Endothelial cell of umbilical vein (primary cell): ENCODE measurements at places on chromosomes 2 and 18.

GRCh38 chr2:217897091-217897715 lies 105.6 kb downstream of the TNS1 start:
- peaks cover 14% of the 10 kb centered on the region for H3K4me1 ChIP-seq
- no peak overlapping the region for H3K4me3 ChIP-seq
- no peak overlapping the region for H3K27ac ChIP-seq

DNA sequence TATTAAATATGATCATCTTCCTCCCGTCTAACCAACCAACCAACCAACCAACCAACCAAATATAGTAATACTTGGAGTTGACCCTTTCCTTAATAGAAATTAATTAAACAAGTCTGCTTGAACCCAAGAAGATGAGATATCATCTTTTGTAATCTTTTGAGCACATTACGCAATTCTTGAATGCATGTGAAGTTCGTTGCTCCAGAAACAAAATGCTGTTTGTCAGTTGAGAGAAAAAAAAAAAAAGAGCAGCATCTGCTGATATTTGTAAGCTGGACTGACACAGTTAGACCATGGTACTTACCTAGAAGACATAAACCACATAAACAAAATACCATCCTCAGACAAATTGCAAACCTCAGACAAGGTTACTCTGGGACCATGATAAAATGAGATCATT lies 9.2 kb upstream of the SERPINB2 start:
- H3K27ac ChIP-seq, result no peak overlapping the region
- H3K4me3 ChIP-seq, result no peak overlapping the region
- DNase-seq, result no peak
- no peaks in the 10 kb centered on the region for H3K27me3 ChIP-seq
- peaks cover 38% of the 10 kb centered on the region for H3K4me1 ChIP-seq
- no peaks in the 10 kb centered on the region for H3K36me3 ChIP-seq

GRCh38 chr2:27431395-27431794 lies 3.0 kb downstream of the NRBP1 start:
- H3K36me3 ChIP-seq, result peaks cover 28% of the 10 kb centered on the region
- no peak overlapping the region for H3K4me3 ChIP-seq
- DNase-seq, result peak; percentile 64
- peaks cover 26% of the 10 kb centered on the region for H3K4me1 ChIP-seq
- no peaks in the 10 kb centered on the region for H3K27me3 ChIP-seq
- peak overlapping the region; percentile 33 for H3K27ac ChIP-seq

GRCh38 chr2:167826906-167827305 lies 420.5 kb downstream of the STK39 start:
- no peak for DNase-seq
- no peaks in the 10 kb centered on the region for H3K27me3 ChIP-seq
- no peaks in the 10 kb centered on the region for H3K4me1 ChIP-seq

- no peaks in the 10 kb centered on the region for H3K36me3 ChIP-seq
- H3K4me3 ChIP-seq, result no peak overlapping the region
- no peak overlapping the region for H3K27ac ChIP-seq
- H3K27me3 ChIP-seq, result no peaks in the 10 kb centered on the region
Observed at GRCh38 chr2:176202491-176202890, 14.0 kb downstream of the HOXD1 start.

DNA sequence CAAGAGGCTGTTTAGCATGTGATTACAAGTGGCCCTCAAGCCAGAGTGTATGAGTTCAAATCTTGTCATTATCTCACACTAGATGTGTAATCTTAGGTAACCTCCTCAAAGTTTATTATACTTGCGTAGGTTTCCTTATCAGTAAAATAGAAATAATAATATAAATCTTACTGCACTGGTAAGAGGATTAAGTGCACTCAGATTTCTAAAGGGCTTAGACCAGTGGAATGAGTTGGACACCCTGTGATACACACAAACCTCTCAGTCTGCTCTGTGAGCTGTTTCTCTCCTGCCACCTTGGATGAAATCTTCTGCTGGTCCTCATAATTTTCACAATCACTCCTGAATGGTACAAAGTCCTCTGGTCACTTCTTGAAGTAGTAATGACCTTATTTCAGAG lies 145.4 kb upstream of the ZNF516 start:
- DNase-seq, result no peak
- H3K4me1 ChIP-seq, result no peaks in the 10 kb centered on the region
- no peaks in the 10 kb centered on the region for H3K27me3 ChIP-seq
- H3K36me3 ChIP-seq, result no peaks in the 10 kb centered on the region
- H3K27ac ChIP-seq, result no peak overlapping the region

DNA sequence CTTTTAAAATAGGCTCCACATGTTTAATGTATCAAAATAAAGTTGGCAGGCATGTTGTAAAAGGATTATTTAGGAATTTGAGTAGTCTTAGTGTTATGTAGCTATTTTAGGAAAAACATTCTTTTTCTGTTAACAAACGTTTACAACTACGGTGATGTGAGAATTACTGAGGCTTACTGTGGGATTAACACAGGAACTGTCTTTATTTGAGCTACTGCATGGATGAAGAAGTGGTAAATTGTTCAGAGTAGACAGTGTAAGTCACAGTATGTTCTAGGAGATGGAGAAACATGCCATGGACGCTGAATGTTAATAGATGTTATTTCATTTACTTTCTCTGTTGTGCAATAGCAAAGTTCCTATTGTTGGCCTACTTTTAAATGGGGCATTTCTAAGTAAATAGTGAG lies 1.6 kb downstream of the PPM1B start:
- peaks cover 5% of the 10 kb centered on the region for H3K27me3 ChIP-seq
- H3K27ac ChIP-seq, result peak overlapping the region; percentile 26
- H3K4me3 ChIP-seq, result peak overlapping the region; percentile 86
- H3K4me1 ChIP-seq, result peaks cover 15% of the 10 kb centered on the region
- H3K36me3 ChIP-seq, result no peaks in the 10 kb centered on the region

GRCh38 chr2:206937555-206937954 lies 1.8 kb upstream of the CPO start:
- H3K4me3 ChIP-seq, result no peak overlapping the region
- no peaks in the 10 kb centered on the region for H3K4me1 ChIP-seq
- H3K27me3 ChIP-seq, result no peaks in the 10 kb centered on the region
- no peaks in the 10 kb centered on the region for H3K36me3 ChIP-seq
- no peak for DNase-seq
- no peak overlapping the region for H3K27ac ChIP-seq

DNA sequence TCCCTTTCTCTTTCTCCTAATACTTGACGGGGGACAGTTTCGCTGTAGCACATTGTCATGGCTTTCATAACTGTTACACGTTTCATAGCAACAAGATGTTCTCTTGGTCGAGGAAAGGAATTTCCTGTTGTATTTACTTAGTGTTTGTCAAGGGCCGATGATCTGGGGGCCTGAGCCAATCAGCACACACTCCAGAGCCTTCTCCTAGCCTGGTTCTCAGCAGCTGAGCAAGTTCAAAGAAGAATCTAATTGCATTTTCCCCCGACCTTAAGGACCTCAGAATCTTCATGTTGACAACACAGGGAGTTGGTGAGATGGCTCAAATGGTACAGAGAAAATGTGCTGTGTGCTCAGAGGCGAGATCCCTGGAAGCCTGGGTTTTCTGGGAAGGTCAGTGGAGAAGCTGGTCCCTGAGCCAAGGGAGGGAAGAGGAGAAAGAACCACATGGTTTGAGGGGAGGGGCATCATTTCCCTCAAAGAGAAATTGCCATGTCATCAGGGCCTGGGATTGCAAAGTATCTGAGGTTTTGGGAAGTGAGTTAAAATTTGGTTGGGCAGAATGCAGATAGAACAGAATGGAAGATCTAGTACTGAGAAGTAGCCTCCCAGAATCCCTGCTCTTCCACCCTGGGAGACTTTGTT lies 76.9 kb upstream of the AGAP1 start:
- H3K27me3 ChIP-seq, result no peaks in the 10 kb centered on the region
- H3K4me1 ChIP-seq, result no peaks in the 10 kb centered on the region
- DNase-seq, result no peak
- no peaks in the 10 kb centered on the region for H3K36me3 ChIP-seq

DNA sequence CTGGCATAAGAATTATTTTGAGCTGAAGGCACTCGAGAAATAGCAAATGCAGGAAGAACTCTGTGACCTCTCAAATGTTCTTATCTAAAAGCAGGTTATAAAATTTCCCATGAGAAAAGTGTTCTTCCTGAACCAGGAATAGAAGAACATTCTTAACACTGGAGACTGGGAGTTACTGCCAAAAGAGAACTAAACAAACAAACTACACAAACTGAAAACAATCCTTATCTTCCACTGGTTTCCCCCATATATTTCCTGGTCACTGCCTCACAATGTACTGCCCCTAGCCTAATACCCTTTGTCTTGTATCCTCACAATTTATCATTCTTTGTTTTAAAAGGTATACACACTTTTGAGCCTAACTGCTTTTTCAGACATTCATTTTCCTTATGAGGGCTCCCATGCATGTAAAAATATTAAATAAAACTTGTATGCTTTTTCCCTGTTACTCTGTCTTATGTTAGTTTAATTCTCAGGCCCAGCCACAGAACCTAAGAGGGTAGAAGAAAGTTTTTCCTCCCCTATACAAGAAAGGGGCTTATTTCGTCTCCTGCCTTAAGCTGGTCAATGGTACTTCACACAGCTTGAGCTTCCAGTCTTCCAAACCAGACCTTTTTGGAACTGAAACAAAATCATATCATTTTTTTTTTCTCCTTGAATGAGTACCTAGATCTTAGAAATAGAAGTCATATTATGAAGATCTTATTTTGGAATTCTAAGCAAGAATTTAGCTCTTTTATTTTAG lies 110.6 kb downstream of the MSTN start:
- H3K4me3 ChIP-seq, result no peak overlapping the region
- peak overlapping the region; percentile 76 for H3K27ac ChIP-seq
- DNase-seq, result peak; percentile 91

- H3K4me1 ChIP-seq, result no peaks in the 10 kb centered on the region
- no peak overlapping the region for H3K27ac ChIP-seq
- H3K27me3 ChIP-seq, result no peaks in the 10 kb centered on the region
- H3K36me3 ChIP-seq, result peaks cover 9% of the 10 kb centered on the region
- no peak for DNase-seq
Observed at GRCh38 chr2:231276987-231277386, 78.6 kb downstream of the ARMC9 start.

DNA sequence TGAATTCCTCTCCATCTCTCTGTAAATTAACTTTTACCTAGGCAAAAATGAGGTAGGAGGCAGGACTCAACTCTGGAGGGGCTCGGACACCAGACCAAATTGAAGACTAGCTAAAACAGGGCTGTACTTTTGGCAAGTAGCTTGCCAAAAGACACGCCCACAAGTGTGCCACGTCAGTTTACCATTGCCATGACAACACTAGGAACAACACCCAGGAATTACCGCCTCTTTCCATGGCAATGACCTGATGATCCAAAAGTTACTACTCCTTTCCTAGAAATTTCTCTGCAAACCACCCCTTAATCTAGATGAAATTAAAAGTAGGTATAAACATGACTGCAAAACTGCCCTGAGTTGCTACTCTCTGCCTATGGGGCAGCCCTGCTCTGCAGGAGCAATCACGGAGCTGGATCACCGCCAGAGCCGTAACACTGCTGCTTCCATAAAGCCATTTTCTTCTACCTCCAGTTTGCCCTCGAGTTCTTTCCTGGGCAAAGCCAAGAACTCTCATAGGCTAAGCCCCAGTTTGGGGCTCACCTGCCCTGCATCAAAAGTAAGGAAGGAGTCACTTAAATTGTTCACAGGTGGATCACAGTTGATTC lies 66.0 kb upstream of the FAM136A start:
- no peak overlapping the region for H3K4me3 ChIP-seq
- DNase-seq, result no peak
- H3K36me3 ChIP-seq, result no peaks in the 10 kb centered on the region
- H3K27ac ChIP-seq, result no peak overlapping the region
- peaks cover 16% of the 10 kb centered on the region for H3K4me1 ChIP-seq
- H3K27me3 ChIP-seq, result no peaks in the 10 kb centered on the region

- H3K36me3 ChIP-seq, result no peaks in the 10 kb centered on the region
- H3K4me1 ChIP-seq, result no peaks in the 10 kb centered on the region
- H3K27me3 ChIP-seq, result no peaks in the 10 kb centered on the region
- no peak overlapping the region for H3K27ac ChIP-seq
- DNase-seq, result no peak
Observed at GRCh38 chr18:7207366-7207915, 23.4 kb upstream of the LRRC30 start.

DNA sequence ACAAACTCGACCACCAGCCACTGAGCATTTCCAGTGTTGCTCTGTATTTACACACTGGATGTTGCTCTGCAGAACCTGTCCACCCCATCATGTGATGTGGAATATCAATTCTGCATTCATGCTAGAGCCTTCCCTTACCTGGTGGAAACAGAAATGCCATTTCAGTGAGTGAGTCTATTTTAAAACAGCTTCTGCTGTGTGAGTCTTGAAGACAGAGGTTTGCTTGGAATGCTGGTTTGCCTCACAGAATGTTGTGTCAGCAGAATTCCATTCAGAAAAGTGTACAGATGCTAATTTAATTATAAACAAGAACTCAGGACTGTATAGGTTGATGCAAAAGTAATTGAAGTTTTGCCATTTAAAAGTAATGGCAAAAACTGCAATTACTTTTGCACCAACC lies 118.3 kb downstream of the MAP3K20 start:
- no peak overlapping the region for H3K4me3 ChIP-seq
- H3K36me3 ChIP-seq, result no peaks in the 10 kb centered on the region
- H3K4me1 ChIP-seq, result no peaks in the 10 kb centered on the region
- no peak for DNase-seq
- H3K27ac ChIP-seq, result no peak overlapping the region

DNA sequence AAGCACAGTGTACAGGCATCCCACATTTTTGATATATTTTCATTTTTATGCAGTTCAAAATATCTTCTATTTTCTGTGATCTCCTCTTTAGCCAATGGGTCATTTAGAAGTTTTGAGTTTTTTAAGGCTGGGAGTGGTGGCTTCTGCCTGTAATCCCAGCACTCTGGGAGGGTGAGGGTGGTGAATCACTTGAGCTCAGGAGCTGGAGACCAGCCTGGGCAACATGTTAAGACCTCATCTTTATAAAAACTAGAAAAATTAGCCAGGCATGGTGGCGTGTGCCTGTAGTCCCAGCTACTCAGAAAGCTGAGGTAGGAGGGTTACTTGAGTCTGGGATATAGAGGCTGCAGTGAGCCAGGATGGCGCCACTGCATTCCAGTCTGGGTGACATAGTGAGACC lies 17.8 kb downstream of the UBR3 start:
- no peak overlapping the region for H3K4me3 ChIP-seq
- no peak overlapping the region for H3K27ac ChIP-seq
- no peaks in the 10 kb centered on the region for H3K4me1 ChIP-seq
- DNase-seq, result no peak

DNA sequence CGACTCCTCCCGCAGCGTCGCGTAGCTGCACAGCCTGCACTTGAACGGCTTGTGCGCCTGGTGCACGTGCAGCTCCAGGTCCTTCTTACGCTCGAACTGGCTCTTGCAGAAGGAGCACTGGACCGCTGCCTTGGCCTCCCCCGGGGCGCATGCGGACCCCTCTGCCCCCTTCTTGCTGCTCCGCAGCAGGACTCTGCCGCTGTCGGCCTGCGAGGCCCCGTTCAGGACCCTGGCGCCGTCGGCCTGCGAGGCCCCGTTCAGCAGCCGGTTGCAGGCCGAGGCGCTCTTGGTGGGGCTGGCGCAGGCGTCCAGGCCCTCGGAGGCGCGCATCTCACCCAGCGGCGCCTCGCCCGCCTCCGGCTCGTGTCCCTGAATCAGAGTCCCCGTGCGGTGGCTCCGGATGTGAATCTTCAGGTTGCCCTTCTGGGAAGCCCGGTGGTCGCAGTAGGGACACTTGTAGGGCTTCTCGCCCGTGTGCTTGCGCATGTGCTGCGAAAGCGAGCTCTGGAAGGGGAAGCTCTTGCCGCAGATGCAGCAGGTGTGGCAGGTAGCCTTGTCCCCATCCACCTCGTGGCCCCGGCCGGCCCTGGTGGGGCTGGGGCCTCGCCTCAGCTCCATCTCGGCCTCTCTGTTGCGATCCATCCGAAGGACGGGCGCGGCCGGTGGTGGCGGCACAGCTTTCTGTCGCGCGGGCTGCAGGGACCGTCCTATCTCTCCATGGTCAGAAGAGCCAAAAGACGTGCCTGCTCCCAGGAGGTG lies 52.5 kb downstream of the ZNF516 start:
- no peak overlapping the region for H3K4me3 ChIP-seq
- no peaks in the 10 kb centered on the region for H3K27me3 ChIP-seq
- no peak overlapping the region for H3K27ac ChIP-seq
- H3K36me3 ChIP-seq, result peaks cover 4% of the 10 kb centered on the region
- peaks cover 6% of the 10 kb centered on the region for H3K4me1 ChIP-seq
